ENCODE measurements at places on chromosomes 5 and 9.

DNA sequence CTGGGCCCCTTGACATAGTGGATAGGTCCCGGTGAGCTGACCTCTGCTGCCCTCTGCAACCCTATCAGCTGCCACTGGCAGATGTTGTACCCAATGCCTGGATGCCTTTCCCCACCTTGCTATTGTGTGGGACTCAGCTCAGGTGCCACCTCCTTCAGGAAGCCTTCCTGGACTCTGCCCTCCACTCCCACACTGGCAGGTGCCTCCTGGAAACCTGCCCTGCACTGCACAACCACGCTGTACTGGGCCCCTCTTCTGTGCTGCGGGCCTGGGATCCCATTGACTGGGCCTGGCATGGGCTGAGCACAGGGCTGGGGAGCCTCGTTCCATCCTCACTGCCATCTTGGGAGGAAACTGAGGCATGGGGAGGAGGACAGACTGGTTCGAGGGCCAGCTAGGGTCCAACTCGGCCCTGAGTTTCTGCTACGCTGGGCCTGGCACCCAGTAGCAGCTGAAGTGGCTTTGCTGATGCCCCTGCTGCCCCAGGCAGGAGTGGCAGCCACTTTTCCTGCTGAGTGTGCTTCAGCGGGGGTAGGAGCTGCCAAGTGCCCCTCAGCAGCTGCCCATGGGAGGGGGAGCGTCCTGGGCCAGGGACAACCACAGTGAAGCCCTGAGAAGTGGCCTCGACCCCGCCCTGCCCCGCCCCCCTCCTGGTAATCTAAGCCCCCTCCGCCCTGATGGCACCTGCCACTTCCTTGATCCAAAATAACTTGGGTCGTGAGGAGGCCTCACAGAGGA is 1.3 kb downstream of the AK1 start:
- DNase-seq, result no peak

DNA sequence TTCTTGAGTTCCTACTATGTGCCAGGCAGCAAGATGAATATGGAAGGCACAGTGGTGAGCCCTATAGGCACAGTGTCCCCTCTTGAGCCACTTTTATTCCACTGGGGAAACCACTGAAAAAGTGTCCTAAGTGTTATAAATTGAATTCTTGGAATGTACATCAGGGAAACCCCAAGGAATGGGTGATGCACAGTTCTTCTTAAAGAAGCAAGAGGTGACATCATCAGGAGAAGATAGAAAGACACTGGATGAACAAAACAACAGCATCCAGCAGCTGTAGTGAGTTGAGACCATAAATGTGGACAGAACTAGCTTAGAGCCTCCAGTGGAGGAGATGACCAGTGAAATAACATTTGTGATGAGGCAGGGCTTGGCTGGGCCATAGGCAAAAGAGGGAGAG is 199.2 kb upstream of the ANKRD55 start:
- DNase-seq, result no peak

- no peak for DNase-seq
Observed at GRCh38 chr5:14748180-14748900, 83.8 kb downstream of the OTULIN start.

- DNase-seq, result no peak
Observed at GRCh38 chr5:122093415-122094180, 15.5 kb upstream of the LOX start.

DNA sequence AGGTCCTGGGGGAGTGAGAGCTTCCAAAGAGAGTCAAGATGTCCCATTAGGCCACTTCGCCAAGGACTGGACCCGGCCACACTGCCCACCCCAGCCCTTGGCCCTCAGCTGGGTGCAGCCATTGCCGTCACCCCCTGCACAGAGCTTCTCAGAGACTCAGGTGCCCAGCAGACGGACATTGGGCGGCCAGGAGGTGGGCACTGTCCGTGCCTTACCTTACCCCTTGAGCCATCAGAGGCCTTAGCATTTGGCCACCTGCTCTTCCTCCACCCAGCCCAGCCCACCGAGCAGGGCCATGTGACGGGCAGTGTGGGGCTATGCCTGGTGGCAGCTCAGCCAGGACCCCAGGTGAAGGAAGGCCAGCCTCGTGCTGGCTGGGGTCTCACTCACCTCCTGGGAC is 3.3 kb upstream of the DNLZ start:
- no peak for DNase-seq

DNA sequence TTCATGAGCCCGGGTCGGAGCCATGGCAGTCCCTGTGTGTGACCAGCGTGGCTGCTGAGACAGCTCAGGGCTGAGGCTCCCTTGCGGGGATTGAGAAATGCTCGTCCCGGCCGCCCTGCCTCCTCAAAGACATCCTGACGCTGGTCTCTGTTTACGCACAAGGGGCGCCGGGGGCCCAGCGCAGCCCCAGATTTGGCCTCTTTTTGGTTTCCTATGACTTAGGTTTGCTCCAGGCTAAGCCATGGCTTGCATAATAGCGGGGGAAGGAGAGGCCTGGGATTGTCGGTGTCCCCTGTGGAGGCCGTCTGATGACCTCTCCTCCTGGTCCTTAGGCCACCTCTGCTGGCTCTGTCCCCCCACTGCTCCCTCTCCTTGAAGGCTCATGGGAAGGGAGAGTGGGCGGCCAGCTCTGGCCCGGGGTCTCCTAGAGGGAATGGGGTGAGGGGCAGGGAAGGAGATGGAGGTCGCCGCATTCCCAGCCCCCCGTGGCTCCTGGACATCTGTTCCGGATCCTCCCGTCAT is 3.5 kb downstream of the LAMC3 start:
- DNase-seq, result no peak

DNA sequence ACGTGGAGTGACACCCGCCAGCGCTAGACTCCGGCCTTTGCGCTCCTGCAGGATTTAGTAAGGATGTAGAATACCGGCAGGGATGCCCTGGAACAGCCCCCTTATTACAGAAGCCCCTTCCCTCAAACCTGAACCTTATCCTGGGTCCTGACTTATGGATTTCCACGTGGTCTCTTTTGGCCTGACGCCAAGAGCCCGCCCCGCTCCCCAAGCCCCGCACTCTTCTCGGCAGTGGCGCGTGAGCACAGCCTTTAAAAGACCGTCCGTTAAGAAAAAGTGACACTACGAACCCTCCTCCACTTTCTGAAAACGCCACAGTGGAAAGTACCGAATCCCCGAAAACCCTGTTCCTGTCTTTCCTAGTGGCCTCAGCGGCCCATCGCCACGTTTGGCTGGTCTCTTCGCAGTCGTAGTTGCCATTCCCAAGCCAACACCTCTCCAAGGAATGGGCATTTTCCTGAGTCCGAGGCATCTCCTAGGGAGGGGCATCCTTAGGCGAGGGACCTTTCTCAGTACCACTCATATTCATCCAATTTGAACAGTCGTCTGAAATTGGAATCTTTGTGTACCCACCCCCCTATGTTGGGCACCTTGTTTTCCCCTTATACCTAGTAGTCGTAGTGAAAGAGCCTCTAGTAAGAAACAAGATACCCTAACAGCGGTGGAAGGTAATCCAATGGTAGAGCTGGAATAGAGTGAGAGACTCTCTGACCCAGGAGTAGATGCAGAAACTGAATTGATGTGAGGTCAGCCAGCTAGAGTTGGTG is 732 bp upstream of the MCIDAS start:
- no peak for DNase-seq

DNA sequence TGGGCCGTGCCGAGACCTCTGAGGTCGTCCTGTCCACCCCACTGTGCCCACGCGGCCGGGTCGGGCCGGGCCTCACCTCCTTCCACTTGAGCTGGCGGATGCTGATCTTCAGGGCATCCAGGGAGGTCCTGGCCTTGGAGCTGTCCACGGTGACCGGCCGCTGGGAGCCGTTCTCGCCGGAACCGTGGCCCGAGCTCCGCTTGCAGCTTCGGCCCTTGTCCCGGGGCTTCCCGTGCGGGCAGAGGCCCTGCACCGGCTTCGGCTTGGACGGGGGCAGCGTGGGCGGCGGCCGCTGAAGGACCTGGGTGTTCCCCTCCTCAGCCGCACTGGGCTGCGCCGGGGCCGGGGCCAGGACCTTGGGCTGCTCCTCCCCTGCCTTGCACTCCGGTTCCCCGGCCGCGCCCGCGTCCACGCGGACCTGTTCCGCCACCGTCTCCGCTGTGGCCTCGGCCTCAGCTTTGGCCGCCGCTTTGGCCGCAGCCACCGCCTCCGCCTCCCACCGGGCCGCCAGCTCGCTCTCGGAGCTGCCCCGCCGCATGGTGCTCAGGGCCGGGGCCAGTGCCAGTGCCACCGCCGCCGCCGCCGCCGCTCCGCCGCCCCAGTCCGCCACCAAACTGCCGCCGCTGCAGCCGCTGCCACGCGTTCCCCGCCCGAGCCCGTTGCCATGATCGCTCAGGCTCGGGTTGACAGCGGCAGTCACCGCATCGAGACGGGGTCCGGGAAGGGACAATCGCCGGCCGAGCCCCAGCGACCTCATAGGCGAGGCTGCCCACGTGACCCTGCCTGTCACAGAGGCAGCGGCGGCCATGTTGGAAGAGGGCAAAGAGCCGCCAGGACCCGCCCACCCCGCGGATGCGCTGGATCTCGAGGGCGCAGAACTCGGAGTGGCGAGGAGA is at the start of gene TTLL11:
Gene TTLL11 (minus strand): TSS at position 698 of the 896 bp plus-strand sequence. CDS start 160 bp downstream, at position 538.
- peak; percentile 94 for DNase-seq

DNA sequence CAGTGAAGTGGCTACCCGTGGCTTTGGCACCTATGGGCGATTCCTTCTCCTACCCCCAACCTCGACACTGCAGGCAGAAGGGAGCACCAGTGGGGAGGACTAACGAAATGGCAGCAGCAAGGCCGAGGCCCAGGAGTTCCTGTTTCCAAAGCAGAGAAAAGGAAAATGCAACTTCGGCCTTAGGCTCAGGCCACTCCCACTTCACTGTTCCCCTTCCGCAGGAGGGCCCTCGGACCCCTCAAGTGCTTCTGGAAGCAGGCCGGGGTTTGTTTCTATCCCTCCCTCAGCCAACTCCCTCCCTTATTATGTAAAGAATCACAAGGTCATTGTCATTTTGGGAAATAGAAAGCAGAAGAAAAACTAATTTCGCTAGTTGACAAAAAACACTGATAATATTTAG is 36.4 kb upstream of the NKX2-5 start:
- DNase-seq, result no peak

GRCh38 chr9:108444400-108445358 is 411.1 kb downstream of the ACTL7B start:
- no peak for DNase-seq

- no peak for DNase-seq
Observed at GRCh38 chr9:118761016-118761790, 608.0 kb downstream of the BRINP1 start.

- DNase-seq, result no peak
Observed at GRCh38 chr5:94890907-94891306, 272.4 kb downstream of the SLF1 start.

DNA sequence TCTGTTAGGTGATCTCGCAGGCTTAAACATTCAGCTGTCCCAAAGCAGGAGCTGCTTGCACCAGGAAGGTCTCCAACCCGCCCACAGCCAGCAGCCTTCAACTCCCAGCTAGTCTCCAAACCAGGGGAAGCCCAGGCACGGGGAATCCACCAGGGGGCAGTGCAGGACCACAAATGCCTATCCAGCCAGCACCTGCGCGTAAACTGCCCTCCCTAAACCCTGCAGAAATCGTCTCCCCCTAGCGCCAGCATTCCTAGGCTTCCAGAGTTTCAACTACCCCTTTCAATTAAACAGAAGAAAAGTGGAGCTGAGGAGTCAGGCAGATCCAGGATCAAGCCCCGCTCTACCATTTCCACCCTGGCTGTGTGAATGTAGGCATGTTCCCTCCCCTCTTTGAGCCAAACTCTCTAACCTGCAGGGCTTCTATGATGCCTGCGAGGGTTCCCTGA is 72.0 kb downstream of the HRH2 start:
- peak; percentile 84 for DNase-seq

DNA sequence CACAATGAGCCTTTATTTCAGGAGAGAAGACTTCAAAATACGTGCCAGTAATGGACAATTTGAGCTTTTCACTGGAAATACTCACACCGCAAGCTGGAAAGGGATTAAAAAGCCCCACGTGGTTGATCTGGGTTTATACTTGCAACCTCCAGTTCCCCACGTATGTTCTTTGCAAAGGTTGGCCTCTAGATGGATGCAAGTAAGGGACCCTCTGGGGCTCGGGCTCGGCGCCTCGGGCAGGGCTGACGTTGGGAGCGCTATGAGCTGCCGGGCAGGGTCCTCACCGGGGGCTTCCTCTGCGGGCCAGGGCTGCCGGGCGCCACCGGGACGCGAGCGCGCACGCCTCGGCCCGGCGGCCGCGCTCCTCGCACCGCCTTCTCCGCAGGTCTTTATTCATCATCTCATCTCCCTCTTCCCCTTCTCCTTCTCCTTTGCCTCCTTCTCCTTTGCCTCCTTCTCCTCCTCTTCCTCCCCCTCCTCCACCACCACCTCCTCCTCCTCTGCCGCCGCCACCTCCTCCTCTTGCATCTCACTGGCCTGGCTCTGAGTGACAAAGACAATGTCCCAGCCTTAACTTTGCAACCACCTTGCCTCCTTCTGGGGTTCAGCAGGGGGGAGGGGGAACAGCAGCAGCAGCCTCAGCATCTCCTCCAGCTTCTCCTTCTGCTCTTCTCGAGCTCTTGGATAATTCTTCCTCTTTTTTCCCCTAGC is 701 bp upstream of the ZNF462 start:
- DNase-seq, result no peak

DNA sequence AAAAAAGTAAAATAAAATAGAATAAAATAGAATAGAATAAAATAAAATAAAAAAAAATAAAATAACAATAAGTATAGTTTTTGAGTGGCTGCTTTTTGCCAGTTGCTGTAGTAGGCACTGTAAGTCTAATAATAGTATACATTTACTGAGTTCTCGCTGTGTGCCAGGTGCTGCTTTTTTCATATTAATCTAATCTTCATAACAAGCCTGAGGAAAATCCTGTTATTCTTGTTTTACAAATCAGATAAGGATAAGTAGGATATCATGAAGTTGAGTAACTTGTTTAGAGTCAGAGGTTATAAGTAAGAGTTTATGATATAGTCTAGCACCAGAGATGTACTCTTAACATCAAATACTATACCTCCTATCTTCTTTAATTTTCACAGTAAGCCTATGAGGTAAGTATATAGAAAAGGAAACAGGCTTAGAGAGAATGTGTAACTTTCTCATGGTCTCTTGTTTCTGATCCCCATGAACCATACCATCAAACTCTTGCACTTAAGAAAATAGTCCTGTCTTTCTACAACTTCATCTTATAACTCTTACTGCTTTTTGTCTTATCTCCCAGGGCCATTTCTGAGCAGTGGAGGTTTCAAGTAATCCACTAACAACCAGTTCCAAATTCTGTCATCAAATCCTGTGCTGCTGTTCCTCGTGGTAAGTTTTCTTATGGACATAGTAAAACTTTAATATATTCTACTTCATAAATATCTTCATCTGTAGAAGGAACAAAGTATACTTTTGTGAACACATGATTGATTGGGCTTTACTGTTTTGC is 18.7 kb downstream of the RMI1 start:
- no peak for DNase-seq

- no peak for DNase-seq
Observed at GRCh38 chr5:166959766-166960165, 1331.7 kb upstream of the WWC1 start.

Measured in stimulated activated CD4-positive, alpha-beta T cell treated with anti-CD3 and anti-CD28 coated beads, Interleukin-2, amount 100 ng/mL, for 4 hours (primary cell).